ENCODE measurements at places on chromosomes 12 and 14.

GRCh38 chr12:125191361-125192087 lies 126.3 kb downstream of the AACS start:
- DNase-seq = no peak

DNA sequence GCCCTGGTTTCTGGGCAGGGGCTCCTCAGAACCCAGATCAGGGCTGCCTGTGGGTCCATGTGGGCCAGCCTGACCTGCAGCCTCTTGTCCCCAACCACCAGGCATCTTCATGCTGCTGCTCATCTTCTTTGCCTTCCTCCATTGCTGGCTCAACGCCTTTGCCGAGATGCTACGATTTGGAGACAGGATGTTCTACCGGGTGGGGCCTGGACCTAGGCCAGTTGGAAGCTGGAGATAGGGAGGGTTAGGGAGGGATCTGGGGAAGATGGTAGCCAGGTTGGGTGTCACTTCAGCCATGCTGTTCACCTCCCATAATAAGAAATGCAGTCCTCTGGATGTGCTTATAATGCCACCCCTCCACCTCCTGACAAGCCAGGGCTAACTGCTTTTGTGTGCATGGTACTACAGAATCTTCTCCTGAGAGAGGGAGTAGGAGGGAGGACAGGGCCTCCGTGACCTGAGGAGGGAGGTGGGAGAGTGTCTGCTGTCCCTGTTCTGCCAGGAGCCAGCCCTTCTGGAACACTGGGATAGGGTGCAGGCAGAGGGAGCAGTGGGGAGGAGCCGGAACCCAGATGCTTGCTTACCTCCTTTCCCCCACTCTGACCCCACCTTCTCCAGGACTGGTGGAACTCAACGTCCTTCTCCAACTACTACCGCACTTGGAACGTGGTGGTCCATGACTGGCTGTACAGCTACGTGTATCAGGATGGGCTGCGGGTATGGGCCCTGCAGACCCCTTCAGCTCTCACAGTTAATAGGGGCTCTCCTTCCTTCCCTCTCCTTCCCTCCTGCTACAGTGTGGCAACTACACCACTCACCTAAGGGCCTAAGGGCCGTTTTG lies 17.6 kb downstream of the SOAT2 start:
- no peak for DNase-seq

- no peak for DNase-seq
Observed at GRCh38 chr14:91330096-91330696, 85.7 kb upstream of the GPR68 start.

DNA sequence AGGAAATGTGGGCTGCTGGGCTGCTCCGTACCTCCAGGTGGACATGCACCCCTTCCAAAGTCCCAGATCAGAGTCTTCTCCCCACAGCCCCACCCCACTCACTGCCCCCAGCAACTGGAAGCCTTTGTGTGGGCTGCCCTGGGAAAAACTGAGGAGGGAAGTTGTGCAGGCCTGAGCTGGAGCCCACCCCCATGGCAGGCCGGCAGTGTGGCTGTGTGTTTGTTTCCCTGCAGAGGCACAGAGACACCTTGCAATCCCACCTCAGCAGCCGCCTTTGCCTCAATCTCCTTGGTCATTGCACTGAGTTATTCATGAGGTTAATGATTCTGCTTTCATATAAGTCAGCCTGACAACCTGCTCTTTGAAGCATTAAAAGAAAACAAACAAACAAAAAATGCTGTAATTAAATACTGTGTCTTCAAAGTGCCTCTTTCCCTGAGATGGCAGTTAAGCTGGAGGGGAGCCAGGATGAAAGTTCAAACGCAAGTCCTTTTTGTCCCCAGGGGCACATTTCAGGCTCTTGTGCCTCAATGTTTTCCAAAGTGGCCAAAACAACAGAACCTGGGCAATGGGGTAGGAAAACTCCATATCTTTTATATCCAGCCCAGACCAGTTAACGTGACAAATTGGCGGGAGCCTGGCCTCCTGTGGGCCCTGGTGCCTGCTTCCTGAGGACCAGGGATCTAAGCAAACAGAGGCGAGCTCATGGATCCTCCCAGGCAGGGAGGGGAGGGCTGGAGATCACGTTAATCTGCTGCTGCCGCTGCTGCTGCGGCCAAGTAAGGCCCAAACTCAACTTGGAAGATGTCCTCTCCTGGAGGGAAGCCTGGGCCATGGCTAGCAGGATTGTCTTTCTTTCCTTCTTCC lies 51.9 kb upstream of the TSPAN11 start:
- peak; percentile 79 for DNase-seq

DNA sequence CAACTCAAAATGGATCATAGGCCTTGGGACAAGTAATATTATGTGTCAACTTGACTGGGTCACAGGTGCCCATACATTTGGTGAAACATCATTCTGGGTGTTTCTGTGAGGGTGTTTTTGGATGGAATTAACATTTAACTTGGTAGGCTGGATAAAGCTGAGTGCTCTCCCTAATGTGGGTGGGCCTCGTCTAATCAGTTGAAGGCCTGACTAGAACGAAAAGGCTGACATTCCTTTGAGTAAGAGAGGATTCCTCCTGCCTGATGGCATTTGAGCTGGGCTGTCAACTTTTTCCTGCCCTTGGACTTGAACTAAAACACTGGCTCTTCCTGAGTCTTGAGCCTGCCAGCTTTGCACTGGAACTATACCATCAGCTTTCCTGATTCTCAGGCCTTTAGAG lies 93.4 kb upstream of the ESRRB start:
- DNase-seq = no peak

- DNase-seq = no peak
Observed at GRCh38 chr14:23173031-23173430, 10.4 kb downstream of the SLC7A8 start.
